ENCODE measurements at places on chromosomes 4 and X.

DNA sequence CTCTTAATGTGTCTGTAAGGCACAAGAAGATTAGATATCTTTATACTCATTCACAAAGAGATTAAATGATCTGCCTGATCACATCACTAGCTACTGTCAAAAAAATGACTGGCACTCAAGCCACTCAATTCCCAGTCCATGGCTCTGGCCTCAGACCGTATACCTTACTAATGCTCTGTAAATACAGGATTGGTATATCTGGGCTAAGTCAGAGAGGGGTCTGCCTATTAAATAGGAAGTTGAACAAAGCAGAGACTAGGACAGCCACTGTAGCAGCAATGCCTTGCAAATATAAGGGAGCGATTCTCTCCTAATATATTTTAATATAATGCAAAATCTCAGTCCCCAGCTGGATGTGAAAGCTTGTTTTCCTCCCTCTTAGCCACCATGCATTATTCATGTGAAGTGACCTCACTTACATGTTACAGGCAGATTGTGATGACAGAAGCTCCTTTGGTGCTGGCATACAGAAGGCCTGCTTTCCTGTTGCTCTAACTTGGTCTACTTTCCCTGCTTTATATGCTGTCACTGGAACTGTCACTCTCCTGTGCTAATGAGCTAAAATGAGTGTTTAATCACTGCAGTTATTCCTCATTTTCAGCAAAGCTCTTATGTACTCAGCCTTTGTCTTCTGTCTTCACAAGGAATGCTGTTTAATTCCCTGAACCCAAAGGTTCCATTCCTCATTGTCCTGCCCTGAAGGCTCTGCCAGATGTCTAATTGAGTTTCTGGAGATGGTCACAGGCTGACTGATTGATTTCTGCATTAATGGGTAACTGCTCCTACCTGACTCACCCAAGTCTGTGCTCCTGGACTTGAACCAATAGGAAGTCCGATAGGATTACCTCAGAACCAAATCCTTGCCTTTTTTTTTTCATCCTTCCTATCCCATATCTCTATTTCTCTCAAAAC lies 578.2 kb downstream of the KLHL13 start:
- DNase-seq = no peak

- no peak for DNase-seq
These were observed 8.0 kb downstream of the PDE6B start for GRCh38 chr4:633406-633805.

DNA sequence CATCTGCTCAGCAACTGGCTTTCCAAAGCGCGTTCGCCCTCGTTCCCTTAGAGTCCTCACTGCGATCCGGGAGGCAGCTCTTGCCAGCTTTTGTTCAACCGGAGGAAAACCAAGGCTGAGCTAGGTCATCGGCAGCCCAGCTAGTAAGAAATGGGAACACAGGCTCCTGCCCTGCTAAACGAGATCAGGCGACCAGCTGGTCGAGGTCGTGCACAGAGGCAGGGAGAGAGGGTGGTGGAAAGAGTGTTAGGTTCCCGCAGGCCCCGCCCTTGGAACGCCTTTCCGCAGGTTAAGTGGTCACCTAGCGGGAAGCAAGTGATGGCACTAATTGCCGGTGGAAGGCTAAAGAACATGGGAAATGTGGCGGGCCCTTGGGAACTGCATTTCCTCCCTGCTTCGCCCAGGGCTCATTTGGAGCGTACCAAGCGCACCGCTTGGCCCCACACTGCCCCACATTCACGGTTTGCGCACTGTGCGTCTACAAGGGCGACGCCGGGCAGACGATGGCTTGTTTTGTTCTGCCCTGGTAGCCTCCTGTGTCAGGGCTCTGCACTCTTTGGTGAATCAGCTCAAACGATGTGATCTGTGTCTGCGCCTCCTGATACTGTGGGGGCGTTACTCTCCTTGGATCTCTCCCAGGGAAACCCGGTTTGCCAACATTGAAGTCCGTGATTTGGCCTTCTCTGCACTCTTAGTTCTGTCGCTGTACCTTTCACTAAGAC lies 7.2 kb upstream of the PRDM8 start:
- DNase-seq = no peak

GRCh38 chr4:127708985-127709384 lies 21.2 kb upstream of the SLC25A31 start:
- peak; percentile 77 for DNase-seq

- DNase-seq = no peak
These were observed 81.3 kb upstream of the ATOH1 start for GRCh38 chr4:93747220-93747619.

- DNase-seq = peak; percentile 42
These were observed 74.3 kb downstream of the WFS1 start for GRCh38 chr4:6343939-6344408.

DNA sequence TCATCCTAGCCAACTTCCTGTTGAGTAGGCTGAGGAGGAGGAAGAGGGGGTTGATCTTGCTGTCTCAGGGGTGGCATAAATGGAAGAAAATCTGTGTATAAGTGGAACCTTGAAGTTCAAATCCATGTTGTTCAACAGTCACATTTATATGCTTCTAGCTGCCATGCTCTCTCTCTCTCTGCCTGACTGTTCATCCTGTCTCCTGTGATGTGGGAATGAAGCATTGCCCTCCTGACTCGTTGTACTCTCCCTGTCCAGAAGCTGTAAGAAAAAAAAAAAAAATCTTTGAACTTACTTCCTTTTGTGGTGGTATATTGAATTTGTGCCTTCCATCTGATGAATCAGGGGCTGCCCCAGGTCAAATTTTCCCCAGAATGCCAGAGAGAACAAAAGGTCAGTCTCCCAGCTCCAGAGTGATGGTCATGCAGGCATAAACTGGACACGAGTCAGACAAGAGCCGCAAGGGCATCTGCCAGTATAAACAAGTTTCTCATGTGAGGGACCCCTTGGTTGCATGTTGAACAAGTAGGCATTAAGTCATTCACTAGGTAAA lies 257.0 kb downstream of the IDS start:
- peak; percentile 58 for DNase-seq

DNA sequence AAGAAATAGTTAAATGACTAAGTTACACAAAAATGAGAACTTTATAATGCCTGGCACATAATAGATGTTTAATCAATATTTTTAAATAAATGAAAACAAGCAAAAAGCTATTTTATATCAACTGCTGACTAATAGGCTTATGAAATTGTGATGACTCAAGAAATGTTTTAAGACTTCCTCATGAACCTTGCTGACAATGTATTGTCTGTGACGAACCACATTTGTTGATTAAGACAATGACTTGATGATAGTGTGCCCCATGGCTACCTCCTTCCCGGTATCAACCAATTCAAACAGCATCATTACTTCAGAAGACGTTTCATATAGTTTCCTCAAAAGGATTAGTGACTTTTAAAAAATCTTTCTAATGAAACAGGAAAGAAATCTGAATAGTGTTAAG lies 7.9 kb downstream of the CXCL6 start:
- peak; percentile 67 for DNase-seq

DNA sequence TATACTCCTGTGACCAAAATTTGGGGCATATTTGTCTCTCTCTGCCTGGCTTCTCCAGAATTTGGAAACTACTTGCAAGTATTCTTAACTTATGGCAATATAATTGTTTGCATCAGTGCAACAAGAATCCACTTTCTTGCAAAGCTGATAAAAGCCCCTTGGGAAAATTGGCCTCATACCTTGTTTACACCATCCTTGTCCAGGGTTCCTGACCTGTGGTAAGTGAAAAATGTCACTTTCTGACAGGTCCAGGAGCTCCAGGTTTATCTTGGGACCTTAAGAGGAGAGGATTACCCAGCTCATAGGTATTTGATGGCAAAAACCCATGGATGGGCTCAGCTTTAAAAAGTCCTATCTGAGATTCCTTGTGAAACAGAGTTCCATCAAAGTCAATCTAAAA lies 29.3 kb upstream of the CXCL13 start:
- DNase-seq = no peak

DNA sequence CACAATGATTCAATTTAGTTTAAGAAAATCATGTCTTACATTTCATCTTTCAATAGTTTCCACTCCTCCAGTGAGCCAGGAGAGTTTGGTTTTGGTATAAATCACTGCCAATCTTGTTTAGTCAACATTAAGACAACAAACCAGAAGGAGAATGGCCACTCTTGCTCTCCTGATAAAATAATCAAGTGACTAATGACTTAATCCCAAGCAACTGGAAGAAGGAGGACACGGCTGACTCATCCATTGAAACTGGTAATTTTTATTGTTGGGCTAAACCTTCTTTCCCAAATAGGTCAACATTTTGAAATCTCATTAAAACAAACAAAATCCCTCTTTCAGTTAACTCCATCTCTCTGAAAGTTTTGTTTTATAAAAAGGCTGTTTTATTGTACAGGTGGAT lies 230.2 kb downstream of the CLCN4 start:
- no peak for DNase-seq

- DNase-seq = no peak
These were observed 6.5 kb upstream of the JAKMIP1 start for GRCh38 chr4:6206771-6207290.

GRCh38 chrX:12865359-12865758 lies 1.5 kb upstream of the TLR7 start:
- DNase-seq = no peak
